Islet precursor cell (in vitro differentiated cells): ENCODE measurements at places on chromosomes 5 and 9.

GRCh38 chr5:97044052-97044451 is 98.4 kb downstream of the LIX1 start:
- peak; percentile 87 for DNase-seq

DNA sequence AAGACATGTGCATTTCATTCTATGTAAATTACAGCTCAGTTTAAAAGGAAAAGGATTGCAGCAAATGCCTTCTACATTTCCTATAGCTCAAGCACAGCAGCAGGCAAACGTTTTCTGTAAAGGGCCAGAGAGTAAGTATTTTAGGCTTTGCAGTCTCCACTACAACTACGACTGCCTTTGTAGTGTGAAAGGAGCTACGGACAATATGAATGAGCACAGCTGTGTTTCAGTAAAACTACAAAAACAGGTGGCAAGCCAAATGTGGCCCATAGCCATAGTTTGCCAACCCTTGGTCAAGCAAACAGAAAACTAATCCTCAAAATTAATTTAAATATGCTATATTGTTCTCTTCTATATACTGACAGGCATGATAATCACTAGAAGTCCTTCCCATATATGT is 7.2 kb downstream of the PTBP3 start:
- DNase-seq = no peak

DNA sequence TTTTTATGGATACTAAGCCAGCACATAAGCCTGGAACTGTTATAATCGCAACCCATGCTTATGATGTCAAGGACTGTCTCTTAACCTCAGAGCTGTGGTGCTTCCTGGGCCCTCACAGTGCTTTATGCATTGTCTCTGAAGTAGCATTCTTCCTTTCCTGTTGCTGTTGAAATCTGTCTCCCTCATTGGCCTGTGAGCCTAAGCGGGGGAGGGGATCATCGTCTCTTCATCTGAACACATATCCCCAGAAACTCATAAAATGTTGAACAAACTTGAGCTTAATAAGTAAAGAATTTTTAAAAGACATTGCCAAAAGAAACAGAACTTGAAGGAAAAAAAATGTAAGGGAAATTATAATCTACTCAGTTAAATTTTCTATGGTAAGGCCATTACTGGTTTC is 80.3 kb downstream of the SGCD start:
- no peak for DNase-seq

DNA sequence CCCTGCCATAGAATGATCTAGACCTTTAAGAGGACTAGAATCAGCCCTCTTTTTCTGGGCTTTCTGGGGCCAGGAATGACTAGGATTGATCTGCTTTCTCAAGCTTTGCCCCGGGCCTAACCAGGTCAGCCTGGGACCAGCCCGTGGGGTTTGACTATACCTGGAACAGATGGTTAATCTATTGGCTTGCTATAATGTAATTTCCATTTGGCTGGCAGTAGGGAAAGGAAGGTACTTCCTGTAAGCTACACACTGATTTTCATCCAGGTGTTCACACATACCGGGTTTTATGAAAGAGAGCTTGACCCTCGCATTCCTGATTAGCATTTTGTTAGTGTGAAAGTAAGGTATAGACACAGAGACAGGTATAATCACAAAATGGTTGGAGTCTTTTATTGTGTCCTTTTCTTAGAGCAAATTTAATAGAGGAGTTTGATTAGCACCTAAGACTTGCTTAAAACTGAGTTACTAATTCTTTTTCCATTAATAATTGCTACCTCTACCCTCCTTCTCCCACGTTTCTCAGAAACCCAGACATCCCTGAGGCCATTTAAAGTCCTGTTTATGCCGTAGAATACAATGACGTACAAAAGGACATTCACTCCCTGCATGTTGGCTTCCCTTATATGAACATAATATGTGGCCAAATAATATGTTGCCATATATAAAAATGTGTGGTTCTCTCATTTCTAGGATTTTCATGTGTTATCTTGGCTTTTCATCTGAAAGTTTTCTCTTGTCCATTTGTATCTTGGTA is 17.3 kb downstream of the LNPEP start:
- no peak for DNase-seq

GRCh38 chr5:74433896-74434829 is 206.4 kb downstream of the ENC1 start:
- DNase-seq = no peak

DNA sequence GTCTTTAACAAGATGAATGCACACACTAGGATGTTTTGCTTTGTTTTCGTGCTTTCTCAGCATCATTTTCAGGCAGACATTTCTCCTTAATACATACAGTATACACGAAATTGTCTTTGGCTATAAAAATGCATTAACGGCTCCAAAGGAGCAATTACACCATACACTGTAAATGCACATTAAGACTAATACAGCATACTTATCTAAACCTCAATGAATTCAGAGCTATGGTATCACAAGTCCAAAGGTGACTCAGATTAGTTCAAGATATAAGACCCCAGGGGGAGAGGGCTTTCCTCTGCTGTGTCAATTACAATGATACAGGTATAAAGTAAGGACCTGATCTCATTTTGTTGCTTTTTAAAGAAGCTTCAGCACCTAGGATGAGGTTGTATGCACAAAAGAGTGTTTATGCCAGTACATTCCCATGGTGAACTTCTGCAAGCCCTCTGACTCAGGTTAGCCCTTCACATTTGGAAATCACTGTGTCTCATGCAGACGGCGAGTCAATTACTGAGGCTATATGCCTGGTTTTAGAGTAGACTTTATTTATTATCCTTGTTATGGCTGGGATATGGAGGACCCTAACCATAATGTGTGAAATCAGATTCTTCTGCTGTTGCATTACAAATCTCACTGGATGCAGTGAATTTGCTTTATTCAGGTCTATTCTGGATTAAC is 233.3 kb downstream of the ZNF608 start:
- DNase-seq = no peak

- DNase-seq = no peak
These were observed 19.7 kb downstream of the TTC39B start for GRCh38 chr9:15287309-15287708.

DNA sequence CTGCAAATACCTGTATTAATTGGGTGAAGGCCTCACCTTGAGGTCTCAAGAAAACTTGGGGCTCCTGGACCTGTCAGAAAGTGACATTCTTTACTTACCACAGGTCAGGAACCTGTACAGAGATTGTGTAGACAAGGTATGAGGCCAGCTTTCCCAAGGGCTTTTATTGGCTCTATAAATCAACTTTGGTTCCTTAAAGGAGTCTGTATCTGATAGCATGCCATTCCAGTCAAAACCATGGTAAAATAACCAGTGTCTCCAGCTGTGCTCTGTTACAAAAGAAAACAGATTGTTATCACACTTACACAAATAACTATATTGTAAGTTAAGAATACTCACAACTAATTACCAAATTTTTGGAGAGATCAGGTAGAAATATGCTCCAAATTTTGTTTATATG is 64.5 kb downstream of the COL15A1 start:
- DNase-seq = peak; percentile 29

GRCh38 chr5:82942083-82942881 is 134.9 kb downstream of the TMEM167A start:
- no peak for DNase-seq

DNA sequence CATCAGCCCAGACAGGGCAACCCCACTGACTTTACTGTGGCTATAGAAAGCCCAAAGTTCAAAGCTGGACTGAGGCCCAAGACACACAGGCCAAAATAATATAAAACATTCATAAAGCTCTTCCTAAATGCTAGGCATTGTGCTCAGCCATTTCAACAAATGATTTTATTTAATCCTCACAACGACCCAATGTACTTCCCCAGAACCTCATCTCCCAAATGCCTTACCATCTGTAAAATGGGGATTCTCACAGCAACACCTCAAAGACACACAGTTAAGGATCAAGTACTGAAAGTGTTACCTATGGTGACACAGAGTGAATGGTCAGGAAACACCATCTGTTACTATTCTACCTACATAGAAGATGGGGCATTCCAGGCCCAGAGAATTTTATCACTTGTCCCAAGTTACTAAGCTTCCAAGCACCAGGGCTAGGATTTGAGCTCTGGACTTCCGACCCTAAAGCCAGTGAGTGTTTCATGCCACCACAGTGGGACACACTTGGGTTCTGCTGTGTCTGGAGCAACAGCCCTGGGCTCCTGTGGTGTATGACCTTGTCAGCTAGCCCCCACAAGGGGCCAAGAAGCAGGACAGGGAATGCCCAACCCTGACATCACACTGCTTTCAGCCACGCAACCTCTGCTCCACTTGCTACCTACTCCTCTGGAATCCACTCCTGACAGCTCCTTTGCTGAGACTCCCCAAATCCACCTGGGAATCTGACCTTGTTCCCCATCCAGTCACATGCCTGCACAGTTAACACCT is 15.1 kb downstream of the SHB start:
- DNase-seq = no peak

GRCh38 chr5:65247594-65247993 is 234.1 kb downstream of the ADAMTS6 start:
- DNase-seq = no peak

DNA sequence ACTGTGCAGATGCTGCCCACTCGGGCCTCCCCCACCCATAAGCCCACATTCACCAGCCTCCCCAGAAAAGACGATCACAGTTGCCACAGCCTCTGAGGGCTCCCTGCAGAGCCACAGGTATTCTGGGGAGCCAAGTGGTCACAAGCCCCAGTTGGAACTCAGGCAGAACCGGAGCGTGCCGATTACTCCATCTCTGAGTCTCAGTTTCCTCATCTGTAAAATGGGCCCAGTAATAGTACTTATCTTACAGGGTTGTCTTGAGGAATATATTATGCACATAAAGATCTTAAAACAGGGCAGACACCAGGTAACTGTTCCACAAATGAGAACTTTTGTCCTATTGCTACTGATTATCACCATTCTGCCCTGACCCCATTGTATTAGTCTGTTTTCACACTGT is 57.7 kb upstream of the FUBP3 start:
- DNase-seq = no peak

DNA sequence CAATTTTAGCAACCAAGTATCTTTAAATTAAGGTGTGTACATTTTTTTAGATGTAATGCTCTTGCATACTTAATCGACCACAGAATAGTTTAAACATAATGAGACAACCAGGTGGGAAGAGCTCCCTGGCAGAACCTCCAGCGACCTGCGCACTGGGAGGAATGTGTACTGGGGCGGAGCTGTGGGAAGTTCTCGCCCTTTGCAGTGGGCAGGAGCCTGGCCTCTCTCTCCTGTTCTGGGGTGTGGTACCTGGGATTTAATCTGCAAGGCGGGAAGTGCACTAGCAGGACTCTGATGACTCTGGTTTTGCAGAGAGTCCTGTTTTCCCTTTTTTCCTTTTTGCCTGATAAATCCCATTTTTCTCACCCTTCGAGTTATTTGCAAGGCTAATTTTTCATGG is 150.7 kb downstream of the SLC28A3 start:
- no peak for DNase-seq

- DNase-seq = peak; percentile 87
These were observed 24.7 kb downstream of the WWC1 start for GRCh38 chr5:168316139-168316578.

GRCh38 chr5:39387293-39387692 is 23.0 kb upstream of the C9 start:
- DNase-seq = no peak

- no peak for DNase-seq
These were observed 20.6 kb downstream of the LIX1 start for GRCh38 chr5:97121848-97122247.

GRCh38 chr5:93476251-93476742 is 104.7 kb downstream of the NR2F1-AS1 start:
- DNase-seq = no peak

GRCh38 chr5:132268769-132269551 is 11.5 kb downstream of the PDLIM4 start:
- DNase-seq = peak; percentile 59

- DNase-seq = no peak
These were observed 69.0 kb downstream of the MTAP start for GRCh38 chr9:21871256-21871975.

DNA sequence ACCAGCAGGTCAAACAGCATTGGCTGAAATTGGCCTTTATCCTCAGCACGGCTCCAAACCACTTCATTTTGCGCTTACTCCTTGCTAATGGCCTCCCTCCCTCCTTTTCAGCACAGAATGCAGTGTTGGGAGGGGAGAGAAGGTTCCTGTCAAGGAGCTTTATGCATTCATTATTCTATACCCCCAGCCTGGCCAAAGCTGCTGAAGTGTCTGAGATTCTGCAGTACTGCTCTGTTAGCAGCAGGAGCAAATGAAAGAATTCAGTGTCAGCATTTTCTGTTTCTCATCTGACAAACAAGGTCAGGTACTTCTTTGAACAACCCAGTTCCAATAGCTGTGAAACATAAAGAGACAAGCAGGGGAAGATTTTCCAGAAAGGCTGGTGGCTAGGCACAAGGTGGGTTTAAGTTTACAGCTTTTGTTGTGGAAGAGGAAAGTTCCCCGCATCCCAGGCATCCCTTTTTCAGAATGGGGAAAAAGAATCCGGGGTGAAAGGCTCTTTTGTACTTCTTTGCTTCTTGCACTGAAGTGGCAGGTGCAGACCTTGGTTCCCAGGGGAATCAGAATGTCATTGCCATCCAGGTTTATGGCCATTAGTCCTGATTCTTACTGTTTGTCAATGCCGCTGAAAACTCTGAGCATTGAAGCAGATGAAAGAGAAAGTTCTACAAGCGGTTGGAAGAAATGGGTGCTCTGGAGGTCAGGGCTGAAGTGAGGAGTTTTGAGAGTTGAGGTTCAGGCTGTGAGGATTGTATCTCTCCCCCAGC is 109.3 kb upstream of the APC start:
- peak; percentile 57 for DNase-seq

GRCh38 chr9:677461-678097 is 163.9 kb upstream of the DMRT1 start:
- DNase-seq = no peak

GRCh38 chr9:94277885-94278536 is 18.9 kb downstream of the ZNF169 start:
- DNase-seq = no peak

GRCh38 chr5:77641963-77642737 is 3.6 kb upstream of the OTP start:
- no peak for DNase-seq

GRCh38 chr9:4061717-4062116 is 238.2 kb downstream of the GLIS3 start:
- no peak for DNase-seq

DNA sequence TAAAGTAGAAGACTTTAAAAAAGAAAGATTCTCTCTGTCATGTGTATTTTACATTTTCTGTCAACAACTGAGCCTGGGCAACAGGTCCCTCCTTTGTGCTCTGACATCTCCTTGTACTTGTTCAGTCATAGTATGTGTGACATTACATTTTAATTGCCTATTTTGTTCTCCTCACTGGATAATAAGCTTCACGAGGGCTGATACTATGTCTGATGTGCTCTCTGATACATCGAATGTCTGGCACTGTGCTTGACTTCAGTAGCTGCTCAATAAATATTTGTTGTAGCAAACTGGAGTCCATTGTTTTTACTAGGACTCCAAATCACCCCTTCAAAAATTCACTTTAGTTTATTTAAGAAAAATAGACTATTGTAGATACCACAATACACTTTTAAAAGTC is 482.0 kb downstream of the RASEF start:
- no peak for DNase-seq

- no peak for DNase-seq
These were observed 329 bp downstream of the SYK start for GRCh38 chr9:90801973-90802322.
